ENCODE measurements at places on chromosomes 16 and 17.

GRCh38 chr17:20315821-20316220 lies 151.5 kb downstream of the LGALS9B start:
- no peak for DNase-seq

DNA sequence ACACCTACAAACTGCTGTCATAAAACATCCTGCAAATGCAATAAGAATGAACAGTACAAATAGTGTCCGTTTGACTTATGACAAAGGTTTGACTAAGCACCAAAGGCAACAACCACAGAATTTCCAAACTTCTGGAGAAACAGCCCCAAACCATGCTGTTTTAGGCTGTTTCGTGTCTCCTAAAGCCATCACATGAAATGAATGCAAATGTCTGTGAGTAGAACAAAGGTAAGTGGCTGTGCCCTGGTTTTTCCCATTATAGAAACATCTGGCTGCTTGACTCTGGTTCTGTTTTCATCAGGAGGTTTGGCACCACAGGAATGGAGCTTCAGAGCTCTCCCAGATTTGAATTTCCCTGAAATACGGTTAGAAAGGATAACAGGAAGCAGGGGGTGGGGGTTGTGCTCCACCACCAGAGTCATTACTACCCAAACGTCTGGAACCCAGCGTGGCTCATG lies 4.6 kb upstream of the EMP2 start:
- DNase-seq: no peak

DNA sequence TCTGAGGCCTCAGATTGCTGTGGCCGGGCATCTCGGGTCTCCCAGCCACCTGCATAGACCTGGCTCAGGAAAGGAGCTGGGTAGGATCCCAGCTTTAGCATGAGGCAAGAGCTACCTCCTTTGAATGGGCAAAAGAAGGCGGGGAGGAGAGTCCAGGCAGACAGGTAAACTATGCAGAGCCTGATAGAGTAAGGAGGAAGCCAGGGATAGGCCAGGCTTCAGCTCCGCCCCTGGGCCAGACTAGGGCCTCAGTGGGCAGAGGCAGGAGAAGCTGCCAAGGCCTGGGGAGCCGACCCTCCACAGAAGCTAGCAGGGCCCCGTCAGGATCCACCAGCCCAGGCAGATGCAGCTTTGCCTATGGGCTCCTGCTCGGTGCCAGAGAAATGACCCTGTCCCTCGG lies 22.6 kb upstream of the UBE2G1 start:
- no peak for DNase-seq

- DNase-seq: no peak
These were observed 9.6 kb downstream of the HIC1 start for GRCh38 chr17:2064520-2064971.

GRCh38 chr16:70685061-70685937 lies 554 bp downstream of the MTSS2 start:
- DNase-seq: no peak

DNA sequence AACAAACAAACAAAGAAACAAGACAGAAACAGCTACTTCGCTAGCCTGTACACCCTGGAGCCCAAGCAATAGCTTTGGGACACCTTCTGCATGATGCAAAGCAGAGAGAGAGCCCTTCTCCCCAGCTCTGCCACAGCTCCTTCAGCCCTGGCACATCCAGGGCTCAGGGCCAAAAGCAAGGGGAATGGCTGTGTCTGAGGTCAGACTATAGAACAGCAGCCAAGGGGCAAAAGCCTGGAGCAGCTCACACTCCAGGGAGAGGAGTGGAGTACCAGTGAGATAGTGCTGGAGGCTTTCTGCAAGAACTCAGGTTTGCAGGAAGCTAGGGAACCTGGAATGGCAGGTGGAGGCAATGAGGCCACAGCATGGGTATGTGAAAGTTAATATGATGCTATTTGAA lies 11.6 kb upstream of the SEPHS2 start:
- DNase-seq: no peak

GRCh38 chr17:75237100-75238014 lies 24.0 kb downstream of the GGA3 start:
- DNase-seq: no peak

DNA sequence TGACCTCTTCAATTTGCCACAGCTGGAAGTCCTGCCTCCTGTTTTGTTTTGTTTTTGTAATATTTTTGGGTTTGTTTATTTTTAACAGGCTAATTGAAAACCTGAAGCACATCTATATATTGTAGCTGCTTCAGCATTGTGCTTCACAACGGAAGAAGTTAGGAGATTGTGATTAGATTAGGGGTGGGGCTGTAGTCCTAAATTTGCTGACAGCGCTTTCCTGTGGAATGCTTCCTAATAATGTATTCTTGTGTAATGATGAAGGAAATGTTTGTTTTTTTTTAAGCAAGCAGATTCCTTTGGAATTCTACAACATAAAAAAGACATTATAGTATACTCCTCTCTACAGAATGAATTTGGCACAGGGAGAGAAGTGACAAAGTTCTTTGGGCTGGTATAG lies 70.1 kb downstream of the NLK start:
- DNase-seq: no peak

DNA sequence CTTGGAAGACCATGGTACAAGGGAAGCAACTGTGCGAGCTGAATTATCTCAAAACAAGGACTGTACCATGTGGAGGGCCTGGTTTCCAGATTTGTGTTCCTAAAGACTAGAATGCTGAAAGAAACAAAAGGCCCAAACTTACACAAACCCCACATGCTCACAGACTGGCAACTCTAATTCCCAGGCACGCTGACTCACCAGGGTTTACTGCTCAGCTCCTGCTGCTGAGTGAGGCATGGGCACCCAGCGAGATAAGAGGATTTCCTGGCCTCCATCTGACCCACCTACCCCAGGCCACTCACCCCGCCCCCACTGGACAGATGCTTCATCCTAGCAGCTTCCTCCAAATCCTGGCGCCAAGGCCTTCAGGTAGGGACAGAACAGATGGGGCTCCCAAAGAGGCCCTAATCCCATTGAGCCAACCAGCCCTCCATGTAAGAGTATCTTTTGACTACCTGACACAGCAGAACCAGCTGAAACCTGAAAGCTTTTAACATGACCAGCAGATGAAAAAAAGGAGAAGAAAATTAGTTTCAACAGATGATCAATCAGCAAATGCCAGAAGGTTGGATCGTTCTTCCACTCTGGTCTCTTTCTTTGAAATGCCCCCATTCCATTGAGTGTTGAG lies 33.9 kb downstream of the DCUN1D3 start:
- no peak for DNase-seq

- no peak for DNase-seq
These were observed 80.3 kb upstream of the CRHR1 start for GRCh38 chr17:45703806-45704205.

DNA sequence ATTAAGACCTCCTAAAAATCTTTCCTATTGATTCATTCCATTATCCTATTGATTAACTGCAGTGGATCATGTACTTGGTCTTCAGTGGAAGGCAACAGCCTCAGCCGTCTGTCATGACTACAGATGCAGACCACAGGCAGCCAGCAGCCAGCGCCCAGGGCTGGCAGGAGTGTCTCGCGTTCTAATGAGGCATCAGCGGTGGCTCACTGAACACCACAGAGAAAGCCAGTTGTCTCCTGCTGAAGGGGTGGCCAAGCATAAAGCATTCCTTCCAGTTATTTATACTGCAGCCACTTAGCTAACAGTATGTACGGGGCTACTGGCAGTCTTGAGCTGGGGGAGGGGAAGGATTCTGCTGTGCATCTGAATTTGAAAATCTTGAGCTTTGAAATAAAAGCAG lies 214.3 kb downstream of the IRX3 start:
- DNase-seq: no peak

- no peak for DNase-seq
These were observed 66.7 kb downstream of the IRX6 start for GRCh38 chr16:55390630-55391237.

- no peak for DNase-seq
These were observed 568.6 kb upstream of the KIF2B start for GRCh38 chr17:53253956-53254597.

GRCh38 chr17:67200727-67201301 lies 44.2 kb downstream of the HELZ start:
- DNase-seq: no peak

DNA sequence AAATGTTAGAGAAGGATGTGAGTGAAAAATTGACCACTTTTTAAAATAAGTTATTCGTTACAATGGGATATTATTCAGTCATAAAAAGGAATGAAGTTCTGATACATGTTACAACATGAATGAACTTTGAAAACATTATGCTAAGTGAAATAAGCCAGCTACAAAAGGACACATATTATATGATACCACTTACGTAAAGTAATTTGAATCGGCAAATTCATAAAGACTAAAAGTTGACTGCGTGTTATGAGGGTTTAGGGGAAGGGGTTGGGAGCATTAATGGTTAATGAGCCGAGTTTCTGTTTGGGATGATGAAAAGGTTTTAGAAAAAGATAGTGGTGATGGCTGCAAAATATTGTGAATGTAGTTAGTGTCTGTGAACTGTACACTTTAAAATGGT lies 73.1 kb downstream of the USP32 start:
- DNase-seq: no peak

DNA sequence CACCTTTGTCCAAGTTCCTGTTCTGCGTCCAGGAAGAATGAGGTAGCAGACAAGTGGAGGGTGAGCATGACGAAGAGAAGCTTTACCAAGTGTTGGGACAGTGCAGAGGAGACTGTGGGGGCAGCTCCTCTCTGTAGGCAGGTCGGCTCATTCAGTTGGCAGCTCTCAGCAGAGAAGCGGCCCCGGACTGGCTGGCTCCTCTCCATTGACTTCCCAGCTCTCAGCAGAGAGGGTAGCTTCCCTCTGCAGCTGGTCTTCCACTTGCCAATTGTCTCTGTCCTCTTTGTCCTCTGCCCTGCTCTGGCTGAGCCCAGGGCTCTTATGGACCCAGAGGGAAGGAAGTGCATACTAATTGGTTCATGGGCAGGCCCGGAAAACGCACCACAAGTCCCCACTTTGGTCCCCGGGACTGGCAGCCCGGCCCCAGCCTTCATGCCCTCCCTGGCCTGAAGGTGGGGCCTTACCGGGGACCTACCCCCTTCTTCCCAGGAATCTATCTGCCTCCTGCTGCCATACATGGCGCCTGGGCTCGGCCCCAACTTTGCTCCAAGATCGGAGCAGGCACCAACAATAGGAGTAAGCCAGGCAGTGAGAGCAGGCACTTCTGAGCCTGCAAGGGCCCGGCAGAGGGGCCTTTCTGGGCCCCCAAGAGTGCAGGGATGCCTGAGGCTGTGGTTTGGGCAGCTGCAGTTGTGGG lies 10.1 kb downstream of the KCTD5 start:
- DNase-seq: no peak

All from CD4-positive, alpha-beta T cell treated with Interleukin-17A for 4 hours (primary cell).